ENCODE measurements at places on chromosomes 12 and 14. TPM values are rescaled to one million over a fixed set of nuclear protein-coding genes. Genes with fewer than 3 reads are reported as not detected.

DNA sequence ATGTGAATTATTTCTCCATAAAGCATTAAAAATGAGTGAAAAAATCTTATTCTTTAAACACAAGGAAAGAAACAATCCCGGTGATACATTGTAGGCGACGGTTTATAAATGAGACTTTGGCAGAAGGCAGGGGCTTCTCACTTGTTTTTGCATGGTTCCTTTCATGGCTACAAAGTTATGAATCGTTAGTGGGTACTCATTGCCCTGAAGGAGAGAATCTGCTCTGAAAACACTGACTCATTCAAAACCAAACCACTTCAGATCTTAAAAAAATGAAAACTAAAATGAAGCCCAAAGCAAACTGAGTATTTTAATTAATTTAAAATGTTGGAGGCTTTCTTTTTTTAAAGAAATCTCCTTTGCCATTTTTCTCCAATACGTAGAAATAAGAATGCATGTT, 41.4 kb upstream of the AMIGO2 start:
- DNase-seq, result no peak

Gene PMCH
- polyA plus RNA-seq, result not detected

DNA sequence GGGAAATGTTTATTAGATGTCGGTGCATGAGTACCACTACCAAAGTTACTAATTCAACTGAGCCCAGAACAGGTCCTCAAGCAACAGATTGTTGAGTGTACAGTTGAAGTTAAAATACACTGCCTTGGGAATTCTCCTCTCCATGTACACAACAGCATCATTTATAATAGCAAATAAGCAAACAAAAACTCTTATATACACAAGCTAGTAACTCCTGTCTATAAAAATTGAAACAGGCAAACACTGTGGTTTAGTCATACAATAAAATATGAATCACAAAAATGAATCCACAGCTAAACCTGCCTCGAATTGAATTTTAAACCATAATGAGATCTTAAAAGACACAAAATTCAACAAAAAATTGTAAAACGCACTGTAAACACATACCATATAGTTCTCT, 681.1 kb downstream of the C12orf50 start:
- no peak for DNase-seq

Gene SMOC1
- polyA plus RNA-seq, result 4.2 TPM

DNA sequence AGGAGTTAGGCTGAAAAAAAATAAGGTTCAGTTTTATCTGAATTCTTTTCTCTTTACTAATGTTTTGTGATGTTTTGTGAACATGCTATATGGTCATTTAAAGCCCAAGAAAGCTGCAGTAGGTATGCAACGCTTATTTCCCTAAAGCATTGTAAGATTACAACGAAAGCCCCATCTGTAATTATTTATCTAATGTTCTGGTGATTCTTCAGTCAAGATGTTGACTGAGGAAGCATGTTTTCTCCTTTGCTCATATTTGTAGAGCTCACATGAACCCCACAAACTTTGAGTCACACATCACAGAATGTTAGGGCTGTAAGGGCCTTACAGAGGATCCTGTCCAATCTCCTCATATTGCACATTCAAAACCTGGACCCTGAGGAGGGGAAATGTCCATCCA, 3.2 kb upstream of the TUBA1C start:
- no peak for DNase-seq

Gene CRADD
- polyA plus RNA-seq, result 12.3 TPM

- DNase-seq, result no peak
These were observed 32.3 kb downstream of the CDKN1B start for GRCh38 chr12:12749433-12749832.

DNA sequence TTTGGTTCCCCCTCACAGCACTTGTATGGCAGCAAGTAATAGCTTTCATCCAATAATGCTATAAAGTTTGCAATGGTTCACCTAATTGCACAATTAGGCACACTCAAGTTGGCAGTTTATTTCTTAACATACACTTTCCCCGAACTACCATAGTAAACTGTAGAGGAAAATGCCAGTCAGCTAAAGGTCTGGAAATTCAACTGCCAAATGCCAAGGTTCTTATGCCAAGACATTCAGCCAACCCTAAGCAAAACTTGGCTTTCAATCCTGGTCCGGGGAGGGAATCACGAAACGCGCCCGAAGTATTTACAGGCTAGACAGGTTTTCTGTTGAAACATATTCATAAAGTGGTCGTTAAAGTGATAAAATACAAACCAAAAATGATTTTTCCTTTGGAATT, 1512.4 kb upstream of the FLRT2 start:
- no peak for DNase-seq

Gene RERG
- polyA plus RNA-seq, result 3.2 TPM

DNA sequence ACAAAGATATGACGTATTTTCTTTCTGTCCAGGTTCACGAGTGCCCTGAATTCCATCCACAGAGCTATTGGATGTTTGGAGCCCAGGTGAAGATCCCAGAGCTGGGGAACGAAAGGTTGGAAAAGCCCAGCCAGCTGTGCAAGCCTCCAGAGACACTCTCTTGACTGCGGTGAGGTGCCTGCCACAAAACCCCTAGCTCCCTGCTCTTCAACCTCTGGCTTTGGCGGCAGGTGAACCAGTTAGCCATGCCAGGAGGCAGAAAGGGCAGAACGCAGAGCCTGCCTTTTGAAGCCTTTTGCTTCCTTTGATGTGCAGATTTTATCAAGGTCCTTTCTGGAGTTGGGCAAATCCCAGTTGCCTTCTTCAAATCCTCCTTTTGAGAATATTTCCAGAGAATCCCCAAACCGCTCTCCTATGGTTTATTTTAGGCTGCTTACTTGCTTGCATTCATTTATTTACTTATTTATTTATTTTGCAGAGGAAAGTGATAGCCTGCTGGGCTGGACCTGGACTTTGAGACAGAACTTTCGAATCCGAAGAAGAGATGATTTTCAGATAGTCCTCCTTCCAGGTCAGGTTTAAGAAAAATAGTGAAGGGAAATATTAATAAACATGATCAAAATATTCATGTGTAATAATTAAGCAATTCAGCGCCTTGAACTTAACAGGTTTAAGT, 411.2 kb upstream of the TBX3 start:
- no peak for DNase-seq

Gene KLHDC1
- polyA plus RNA-seq, result 6.0 TPM

DNA sequence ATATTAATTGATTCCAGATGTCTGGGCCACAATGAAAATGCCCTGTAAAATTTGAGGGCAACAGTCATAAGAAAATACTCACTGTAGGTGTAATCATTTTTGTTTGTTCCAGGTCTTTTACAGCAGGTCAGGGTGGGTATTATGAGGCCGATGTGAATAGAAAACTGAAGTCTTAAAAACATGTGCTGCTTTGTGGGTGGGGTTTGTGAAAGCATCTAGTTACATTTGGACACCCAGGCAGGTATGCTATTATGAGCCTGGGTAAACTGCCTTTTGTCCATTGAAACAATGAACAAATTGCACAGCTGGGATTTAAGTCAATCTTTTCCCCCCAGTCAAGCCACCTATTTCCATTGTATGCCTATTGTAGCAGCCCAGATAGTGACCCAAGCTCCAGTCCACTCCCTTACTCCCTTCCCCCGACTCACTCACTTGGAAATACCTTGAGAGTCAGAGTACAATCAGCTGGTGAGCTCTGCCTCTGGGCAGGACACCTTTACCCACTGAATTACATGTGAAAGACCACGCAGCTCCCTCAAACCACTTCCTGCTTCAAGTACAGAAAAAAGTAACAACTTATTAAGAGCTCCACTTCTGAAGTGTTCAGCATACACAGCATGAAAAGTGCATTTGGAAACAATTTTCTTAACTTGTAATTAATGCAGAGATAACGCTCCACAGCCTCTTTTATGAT, 1.8 kb downstream of the IGF1 start:
- DNase-seq, result no peak

GRCh38 chr14:89267163-89267562, 149.9 kb downstream of the FOXN3 start:
- no peak for DNase-seq

- no peak for DNase-seq
These were observed 14.2 kb upstream of the PPP1R1A start for GRCh38 chr12:54602661-54603060.

Gene RDH5
- 31.4 TPM for polyA plus RNA-seq

DNA sequence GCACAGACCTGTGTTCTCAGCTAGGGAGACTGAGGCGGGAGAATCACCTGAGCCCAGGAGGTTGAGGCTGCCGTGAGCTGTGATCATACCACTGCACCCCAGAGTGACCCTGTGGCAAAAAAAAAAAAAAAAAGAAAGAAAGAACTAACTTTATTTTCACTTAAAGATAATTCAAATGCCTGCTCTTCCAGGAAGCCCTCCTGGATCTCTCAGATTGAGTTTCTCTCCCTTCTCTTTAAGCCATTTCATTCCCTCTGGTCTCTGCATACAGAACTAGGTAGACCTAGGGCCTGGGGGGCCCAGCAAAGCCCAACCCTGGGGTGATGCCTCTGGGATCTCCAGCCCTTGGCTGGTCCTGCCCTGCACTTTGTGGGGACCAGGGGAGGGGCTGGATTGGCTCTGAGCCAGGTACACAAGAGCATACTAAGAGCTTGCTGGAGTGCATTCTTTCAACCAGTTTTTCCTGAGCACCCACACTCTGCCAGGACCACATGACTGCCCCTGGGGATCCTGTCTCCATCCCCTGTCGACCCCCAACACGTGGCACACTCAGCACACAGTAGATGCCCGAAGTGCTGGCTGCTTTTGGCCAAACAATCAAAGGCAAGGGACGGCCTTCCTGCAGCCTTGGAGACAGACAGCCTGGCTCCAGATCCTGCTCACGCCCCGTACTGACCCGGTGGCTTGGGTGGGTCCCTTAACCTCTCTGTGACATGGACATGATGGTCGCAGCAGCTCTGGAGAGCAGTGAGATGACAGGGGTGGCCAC, 52.7 kb downstream of the CYP46A1 start:
- DNase-seq, result no peak

Gene MYF5
- 29.5 TPM for polyA plus RNA-seq

- DNase-seq, result no peak
These were observed 676 bp downstream of the MRPL42 start for GRCh38 chr12:93468008-93468371.

Gene TMEM132C
- 2.1 TPM for polyA plus RNA-seq

Gene PKP2
- 6.1 TPM for polyA plus RNA-seq

- DNase-seq, result no peak
These were observed 11.8 kb downstream of the STON2 start for GRCh38 chr14:81388336-81388735.

DNA sequence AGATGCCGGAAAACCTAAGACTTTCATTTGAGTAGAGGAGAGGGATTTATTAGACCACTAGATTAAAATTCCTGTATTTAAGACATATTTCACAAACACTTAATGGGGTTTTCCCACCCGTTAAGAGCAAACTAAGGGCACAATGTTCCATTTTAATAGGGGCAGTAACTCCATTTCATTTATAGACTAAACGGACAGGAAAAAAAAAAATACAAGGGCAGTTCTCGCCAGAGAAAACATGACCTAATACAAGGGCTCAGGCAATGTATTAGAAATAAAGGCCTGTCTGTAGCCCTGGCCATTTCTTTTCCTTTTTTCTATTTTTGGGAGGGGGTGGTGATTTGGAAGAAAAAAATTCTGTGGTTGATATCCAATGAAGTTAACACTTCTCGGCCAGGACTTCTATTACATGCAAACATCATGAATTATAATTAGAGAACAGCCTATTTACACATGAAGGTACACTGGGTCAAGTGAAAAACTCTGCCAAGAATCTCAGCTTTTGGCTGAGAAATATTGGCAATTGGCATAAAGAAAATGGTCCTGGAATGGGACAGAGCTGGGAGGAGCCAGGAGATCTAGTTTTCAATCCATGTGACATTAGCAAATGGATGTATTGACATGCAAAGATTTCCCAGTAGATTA, 641.1 kb upstream of the TBX3 start:
- peak; percentile 34 for DNase-seq

DNA sequence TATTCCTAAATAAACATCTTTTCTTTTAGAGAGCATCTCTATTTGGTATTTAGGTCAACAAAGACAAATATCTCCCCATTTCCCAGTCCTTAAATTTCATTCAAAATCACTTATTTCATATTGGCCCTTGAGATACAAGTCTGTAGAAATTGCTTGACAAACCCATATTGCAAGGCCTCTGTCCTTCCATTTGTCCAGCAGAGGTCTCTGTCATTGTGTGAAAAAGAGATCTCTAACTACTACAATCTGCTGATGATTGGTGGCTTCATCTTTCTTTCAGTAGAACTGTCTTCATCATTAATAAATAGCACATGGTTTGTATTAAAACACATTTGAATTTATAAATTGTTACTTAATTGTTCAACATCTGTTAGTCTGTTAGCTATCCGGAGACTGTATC, 252.6 kb downstream of the ACSS3 start:
- DNase-seq, result no peak

Measured in hindlimb muscle (tissue), 1 donor.